ENCODE measurements at places on chromosomes 4 and X.
A peak's percentile ranks its signal among the peaks of the same experiment; 100 is the strongest.

GRCh38 chr4:185352741-185353140 is 43.0 kb downstream of the LRP2BP start:
- no peak for DNase-seq

DNA sequence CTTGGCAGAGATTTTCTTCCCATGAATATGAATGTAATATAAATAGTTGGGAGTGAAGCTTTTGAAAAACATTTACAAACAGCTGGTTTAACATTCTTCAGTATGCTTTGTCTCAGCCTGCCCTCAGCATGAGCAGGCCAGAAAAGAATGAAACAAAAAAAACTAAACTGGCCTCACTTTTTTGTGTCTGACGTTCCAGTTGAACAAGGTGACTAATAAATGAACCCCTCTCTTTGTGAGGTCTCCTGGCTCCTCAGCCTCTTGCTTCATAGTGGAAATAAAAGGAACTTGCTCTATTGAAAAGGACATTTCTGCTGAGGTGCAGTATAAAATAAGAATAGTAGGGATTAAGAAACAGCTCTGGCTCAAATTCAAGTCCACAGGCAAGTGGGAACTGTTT is 9.4 kb downstream of the CHST7 start:
- no peak for DNase-seq

- no peak for DNase-seq
Measured at GRCh38 chr4:33323393-33323792, 2603.2 kb downstream of the PCDH7 start.

GRCh38 chr4:14111730-14112181 is 484.2 kb upstream of the BOD1L1 start:
- DNase-seq = peak; percentile 35

DNA sequence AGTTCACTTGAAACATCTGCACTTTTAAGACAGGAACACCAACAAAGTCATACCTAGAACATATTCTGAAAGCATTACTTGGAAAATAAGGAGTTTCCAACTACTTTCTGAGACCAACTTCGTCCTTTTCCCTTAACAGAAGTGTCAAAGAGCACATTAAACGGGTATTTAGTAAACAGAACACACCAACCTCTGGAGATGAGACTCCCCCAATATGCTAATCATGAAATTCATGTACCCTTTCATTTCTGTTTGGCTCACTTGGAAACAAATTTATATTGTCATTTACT is 69.2 kb downstream of the NOCT start:
- no peak for DNase-seq

GRCh38 chr4:111961809-111962208 is 183.4 kb upstream of the FAM241A start:
- no peak for DNase-seq

GRCh38 chr4:152181150-152181549 is 354.7 kb downstream of the FBXW7 start:
- DNase-seq = no peak

DNA sequence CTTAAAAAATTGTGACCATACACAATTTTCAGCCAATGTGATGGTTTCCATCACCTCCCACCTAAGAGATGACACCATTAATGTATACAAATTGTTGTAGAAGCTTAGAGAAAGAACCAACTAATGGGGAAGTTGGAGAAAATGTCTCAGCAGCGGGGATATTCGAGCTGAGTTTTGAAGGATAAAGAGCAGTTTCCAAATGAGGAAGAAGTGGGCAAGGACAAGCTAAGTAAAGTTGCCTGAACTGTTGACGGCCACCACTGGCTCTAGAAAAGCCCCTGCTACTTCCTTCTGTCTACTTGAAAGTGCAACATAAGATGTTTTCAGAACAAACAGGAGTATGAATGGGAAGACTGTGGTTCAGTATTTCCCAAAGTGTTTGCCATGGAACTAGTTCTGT is 92.0 kb downstream of the CHRNA9 start:
- peak; percentile 59 for DNase-seq

DNA sequence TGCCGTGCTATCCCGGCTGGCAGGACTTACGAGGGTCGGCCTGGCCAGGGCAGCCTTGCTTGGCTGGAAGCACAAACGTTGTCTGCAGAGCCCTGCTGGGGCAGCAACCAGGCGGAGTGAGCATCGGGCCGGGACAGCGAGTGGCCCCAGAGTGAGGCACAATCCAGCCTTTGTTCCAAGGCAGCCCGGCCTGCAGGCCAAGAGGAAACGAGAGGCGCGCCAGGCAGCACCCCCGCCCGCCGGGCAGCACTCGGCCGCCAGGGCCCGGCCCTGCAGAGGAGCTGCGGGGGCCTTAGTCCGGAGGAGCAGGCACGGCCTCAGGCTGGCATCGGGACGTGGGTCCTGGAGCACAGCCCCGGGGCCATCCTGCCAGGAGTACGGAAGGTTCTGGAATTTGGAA is 24.1 kb downstream of the FGFRL1 start:
- DNase-seq = peak; percentile 96

DNA sequence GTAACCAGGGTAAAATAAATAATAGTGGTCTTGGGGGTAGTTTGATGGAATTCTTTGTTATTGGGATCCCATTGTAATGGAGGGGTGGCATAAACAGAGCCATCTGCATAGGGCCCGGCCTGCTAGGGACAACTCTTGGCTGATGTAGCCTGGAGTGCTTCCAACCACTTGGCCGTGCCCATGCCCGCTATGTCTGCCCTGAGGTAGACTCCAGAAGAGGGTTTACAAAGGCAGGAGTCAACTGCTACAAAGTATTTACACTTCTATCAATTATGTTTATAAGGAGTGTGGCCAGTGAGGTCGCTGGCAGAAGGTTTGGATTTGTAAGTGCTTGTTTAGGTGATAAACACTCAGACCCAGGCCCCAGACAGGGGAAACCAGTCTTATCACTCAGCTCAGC is 8.1 kb downstream of the RASL11B start:
- no peak for DNase-seq

DNA sequence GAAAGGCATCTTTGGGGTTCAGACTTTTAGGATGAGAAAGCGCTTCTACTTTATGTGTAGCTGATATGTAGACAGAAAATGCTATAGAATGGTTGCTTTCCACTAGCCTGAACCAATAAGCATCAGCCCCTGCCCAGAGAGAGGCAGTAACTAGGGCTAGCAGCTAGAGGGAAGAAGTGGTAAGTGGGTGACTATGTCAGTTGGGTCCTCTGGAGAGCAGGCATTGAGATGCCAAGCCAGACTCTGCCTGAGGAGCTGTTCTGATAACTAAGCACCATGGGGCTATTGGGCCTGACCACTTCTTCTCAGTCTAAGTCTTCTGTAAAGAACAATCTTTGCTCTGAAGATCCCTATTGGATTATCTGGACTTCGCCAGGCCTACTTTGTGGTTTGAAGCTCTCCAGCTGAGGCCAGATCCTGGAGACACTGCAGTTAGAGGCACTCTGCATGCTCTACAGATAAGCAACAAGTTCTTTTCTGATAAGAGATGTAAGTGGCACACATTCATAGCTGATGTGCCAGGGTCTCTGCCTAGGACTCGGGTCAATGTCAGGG is 146.1 kb downstream of the RBM46 start:
- DNase-seq = no peak

GRCh38 chr4:82968972-82969371 is 41.7 kb downstream of the LIN54 start:
- no peak for DNase-seq

GRCh38 chr4:89755220-89755619 is 81.7 kb downstream of the SNCA start:
- no peak for DNase-seq

GRCh38 chr4:60133375-60133774 is 1066.8 kb upstream of the ADGRL3 start:
- peak; percentile 3 for DNase-seq

DNA sequence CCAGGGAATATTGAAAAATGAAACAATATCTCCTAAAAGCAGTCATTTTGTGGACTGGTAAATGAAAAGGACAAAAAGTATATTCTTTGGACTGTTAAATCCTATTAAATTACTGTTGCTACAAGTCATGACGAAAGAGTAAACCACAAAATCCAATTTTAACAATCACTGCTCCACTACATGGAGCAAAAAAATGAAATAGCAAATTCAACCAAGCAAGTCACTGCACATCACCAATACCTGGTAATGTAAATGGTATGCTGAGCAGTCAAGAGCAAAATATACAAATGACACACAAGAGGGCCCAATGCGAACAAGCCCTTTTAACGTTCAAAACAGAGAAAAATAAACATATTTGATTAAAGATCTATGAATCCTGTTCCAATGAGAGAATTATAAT is 126.2 kb downstream of the KLHL13 start:
- DNase-seq = no peak

DNA sequence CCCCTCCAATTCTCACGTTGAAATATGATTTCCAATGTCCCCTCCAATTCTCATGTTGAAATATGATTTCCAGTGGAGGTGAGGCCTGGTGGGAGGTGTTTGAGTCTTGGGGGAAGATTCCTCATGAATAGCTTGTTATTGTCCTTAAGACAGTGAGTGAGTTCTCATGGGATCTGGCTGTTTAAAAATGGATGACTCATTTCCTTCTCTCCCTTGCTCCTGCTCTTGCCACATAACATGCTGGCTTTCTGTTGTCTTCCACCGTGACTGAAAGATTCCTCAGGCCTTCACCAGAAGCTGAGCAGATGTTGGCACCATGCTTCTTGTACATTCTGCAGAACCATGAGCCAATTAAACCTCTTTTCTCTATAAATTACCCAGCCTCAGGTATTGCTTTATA is 346.8 kb upstream of the TECRL start:
- no peak for DNase-seq

GRCh38 chrX:68936608-68937007 is 107.8 kb downstream of the EFNB1 start:
- no peak for DNase-seq

GRCh38 chr4:90293320-90293719 is 166.1 kb downstream of the CCSER1 start:
- DNase-seq = no peak

GRCh38 chr4:169114341-169114974 is 104.4 kb upstream of the CBR4 start:
- no peak for DNase-seq

DNA sequence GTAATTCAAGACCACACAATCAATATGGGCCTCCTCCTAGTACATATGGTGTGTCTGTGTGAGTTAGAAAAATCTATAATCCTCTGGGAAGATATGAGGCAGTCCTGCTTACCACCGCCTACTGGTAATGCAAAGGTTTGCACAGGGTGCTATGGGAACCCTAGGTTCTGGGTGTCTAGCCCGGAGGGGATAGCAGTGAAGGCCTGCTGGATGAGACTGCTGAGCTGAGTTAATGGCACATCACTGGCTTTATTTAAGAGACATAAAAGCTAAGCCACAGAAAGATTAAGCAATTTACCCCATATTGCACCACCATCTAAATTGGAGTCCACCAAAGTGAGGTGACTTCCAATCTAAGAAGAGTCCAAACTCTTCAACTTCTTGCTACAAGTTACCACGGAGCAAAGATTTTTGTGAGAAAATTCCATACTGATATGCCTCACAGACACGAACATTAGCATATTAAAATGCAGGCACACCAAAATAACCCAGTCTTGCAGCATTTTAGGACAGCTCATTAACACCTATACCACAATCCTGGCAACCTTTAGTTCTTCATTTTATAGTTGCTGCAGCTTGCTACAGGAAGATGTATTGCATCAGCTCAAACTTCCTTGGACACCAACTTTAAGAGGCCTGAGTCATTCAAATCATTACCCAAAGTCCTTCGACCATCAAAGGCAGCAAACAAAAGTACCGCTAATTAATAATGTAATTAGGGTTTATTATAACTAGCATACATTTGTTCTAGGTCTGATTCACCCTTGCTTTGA is 13.7 kb downstream of the DGKK start:
- no peak for DNase-seq

DNA sequence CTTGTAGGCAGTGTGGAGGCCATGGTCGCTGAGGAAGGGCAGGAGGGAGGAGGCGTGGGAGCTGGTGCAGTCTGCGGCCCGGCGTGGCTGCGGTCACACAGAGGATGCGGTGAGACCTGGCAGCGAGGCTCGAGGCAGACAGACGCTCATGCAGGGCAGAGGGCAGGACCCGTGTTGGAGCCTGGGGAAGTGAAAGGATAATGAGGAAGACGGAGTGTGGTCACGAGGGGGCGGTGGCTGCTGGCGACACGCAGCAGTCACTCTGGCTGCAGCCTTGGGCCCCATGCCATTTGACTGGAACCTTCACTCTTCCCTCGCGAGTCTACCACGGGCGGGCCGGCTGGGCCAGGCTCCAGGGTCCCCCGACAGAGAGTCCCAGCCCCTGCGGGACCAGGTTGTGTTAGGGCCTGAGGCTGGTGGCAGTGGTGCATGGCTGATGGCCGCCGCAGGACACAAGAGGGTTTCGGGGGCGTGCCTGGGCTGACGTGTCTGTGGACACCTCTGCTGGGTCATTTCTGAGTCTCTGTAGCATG is 68.8 kb upstream of the HGFAC start:
- peak; percentile 87 for DNase-seq

- no peak for DNase-seq
Measured at GRCh38 chr4:5799406-5799805, 88.4 kb downstream of the EVC start.

DNA sequence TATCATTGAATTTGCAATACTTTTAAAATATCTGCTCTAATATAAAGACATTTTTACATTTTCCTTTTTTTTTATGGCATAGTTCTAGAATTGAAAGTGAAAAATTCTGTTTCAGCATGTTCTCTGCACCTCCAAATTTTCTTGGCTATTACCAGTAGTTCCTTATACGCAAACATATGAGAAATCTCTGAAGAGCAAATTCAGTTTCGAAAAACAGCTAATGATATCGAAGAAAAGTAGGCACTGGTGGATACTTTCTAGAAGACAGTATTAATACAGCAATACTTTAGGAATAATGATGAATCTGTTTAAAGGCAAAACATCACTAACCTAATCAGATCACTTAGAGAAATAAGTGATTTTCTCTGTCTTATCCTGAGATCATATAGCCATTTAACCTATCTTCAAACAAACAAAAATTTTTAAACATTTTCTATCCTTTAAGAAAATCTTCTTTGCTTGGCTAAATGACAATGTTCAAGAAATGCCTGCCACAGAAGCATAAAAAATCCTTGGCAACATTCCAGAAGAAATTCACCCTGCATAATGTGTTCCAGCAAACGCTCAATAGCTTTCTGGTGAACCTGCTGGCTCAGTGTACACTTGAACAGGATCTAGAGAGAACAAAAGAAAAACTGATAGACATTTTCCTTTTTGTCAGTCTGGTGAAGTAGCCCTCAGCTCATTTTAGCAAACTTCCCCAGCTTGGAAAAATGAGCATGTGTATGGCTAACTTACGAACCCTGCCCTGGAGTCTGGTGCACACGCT is 51.2 kb upstream of the KLF3 start:
- DNase-seq = peak; percentile 13

- DNase-seq = no peak
Measured at GRCh38 chrX:57137501-57137900, 304 bp upstream of the SPIN2A start.

- no peak for DNase-seq
Measured at GRCh38 chrX:952816-953215, 259.6 kb downstream of the CRLF2 start.

DNA sequence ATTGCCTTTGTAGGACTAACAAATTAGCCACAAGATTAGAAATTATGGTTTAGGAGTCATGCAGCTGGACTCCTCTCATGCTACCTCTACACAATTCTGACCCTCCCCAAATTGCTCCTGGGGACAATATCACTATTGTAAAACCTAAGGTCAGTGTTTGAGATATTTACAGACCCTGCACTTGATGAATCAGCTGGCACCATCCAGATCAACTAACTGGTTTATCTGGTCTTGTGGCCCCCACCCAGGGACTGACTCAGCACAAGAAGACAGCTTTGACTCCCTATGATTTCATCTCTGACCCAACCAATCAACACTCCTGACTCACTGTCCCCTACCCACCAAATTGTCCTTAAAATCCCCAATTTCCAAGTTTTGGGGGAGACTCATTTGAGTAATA is 192.4 kb downstream of the STPG2 start:
- no peak for DNase-seq

- DNase-seq = no peak
Measured at GRCh38 chrX:68917799-68918198, 89.0 kb downstream of the EFNB1 start.
